ENCODE measurements at places on chromosomes 12 and 14.

GRCh38 chr14:61523751-61524150 lies 171.6 kb upstream of the HIF1A start:
- no peak for DNase-seq

- no peak for DNase-seq
Observed at GRCh38 chr14:65444230-65444629, 31.7 kb downstream of the FUT8 start.

DNA sequence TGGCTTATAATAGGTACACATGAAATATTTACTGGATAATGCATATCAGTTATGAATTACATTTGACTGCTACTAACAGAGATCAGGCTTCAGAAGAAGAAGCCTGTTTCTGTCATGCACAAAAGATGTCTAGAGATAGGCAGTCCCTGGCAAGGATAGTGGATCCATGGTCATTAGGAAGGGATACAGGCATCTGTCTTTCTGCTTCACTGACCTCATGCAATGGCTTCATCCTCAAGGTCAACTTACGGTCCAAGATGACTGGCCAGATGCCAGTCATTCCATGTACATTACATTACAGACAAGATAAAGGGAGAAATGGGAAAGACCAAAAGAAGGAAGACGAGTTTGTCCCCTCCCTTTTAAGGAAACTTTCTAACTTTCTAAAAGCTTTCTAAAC lies 94.0 kb downstream of the NUAK1 start:
- no peak for DNase-seq

DNA sequence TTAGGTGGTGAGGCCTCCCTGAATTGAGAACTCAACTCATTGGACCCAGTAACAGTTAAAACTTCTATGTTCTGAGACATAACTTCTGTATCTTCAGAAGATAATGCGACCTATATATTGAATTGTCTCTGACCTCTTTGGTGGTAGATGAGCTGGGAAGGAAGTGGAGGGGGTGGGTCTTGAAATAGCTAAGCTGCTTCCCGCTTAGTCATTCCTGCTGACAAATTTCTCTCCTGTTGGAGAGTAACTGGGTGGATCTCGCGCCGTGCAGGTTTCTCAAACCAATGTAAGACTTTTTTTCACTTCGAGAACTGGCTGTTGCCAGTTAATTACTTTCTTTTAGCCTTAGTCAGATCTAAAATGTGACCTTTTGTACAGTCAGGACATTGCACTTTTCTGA lies 100.8 kb downstream of the PPHLN1 start:
- DNase-seq = no peak

All from NCI-H1092 treated with DMSO at 0.1 percent for 48 hours (cell line).